SJCRH30 (cell line): ENCODE measurements at places on chromosomes 1 and 21. TPM values are rescaled to one million over a fixed set of nuclear protein-coding genes. Genes with fewer than 3 reads are reported as not detected.
A peak's percentile ranks its signal among the peaks of the same experiment; 100 is the strongest.

The DNM3 gene
- 12.1 and 13.7 TPM in 2 replicates for total RNA-seq

The KRTAP19-6 gene
- not detected in 2 replicates for total RNA-seq

The TSPAN1 gene
- total RNA-seq, result not detected in 2 replicates

The RSPO1 gene
- total RNA-seq, result not detected in 2 replicates

The KCNK1 gene
- total RNA-seq, result not detected in 2 replicates

The HPDL gene
- total RNA-seq, result not detected in 2 replicates

- no peaks in the 10 kb centered on the region for H3K27me3 ChIP-seq
- H3K4me1 ChIP-seq, result no peaks in the 10 kb centered on the region
- no peaks in the 10 kb centered on the region for H3K36me3 ChIP-seq
- no peak for DNase-seq
Measured at GRCh38 chr21:16330908-16331268, 601.1 kb downstream of the USP25 start.

- no peak for DNase-seq
- H3K4me1 ChIP-seq, result peaks cover 34% of the 10 kb centered on the region
- no peaks in the 10 kb centered on the region for H3K36me3 ChIP-seq
- no peaks in the 10 kb centered on the region for H3K27me3 ChIP-seq
Measured at GRCh38 chr1:156106624-156107488, 7.7 kb upstream of the LMNA start.

DNA sequence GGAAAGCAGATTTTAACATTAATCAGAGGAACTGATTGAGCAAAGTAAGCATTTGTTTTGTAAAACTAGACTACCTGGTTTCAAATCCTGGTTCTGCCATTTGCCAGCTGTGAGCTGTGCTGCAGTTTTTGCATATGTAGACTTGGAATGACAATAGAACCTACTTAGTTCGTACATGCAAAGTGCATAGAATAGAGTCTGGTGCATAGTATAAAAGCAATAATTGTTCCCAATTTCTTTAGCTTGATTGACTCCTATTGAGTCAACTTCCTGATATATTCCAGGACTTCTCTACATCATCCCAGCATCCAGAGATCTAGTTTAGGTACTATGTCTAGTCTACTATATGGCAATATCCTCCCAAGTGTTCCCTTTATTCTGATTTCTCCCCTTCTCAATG lies 144.4 kb upstream of the FGGY start:
- DNase-seq, result no peak
- peak overlapping the region; percentile 78; the same call in 1 of the 2 replicates for H3K27ac ChIP-seq
- H3K27me3 ChIP-seq, result no peaks in the 10 kb centered on the region
- H3K4me3 ChIP-seq, result no peak overlapping the region
- H3K4me1 ChIP-seq, result peaks cover 48% of the 10 kb centered on the region

- no peaks in the 10 kb centered on the region for H3K36me3 ChIP-seq
- no peak overlapping the region for H3K27ac ChIP-seq
- DNase-seq, result no peak
- peaks cover 5% of the 10 kb centered on the region; the same call in 1 of the 2 replicates for H3K4me1 ChIP-seq
- H3K27me3 ChIP-seq, result no peaks in the 10 kb centered on the region; the same call in 1 of the 2 replicates
Measured at GRCh38 chr1:29412591-29412990, 176.3 kb downstream of the PTPRU start.

- H3K27ac ChIP-seq, result no peak overlapping the region
- H3K4me3 ChIP-seq, result no peak overlapping the region
- H3K27me3 ChIP-seq, result no peaks in the 10 kb centered on the region
- 0 out of 2 replicates have a peak, but pooled peaks cover 7% of the 10 kb centered on the region for H3K4me1 ChIP-seq
- peaks cover 46% of the 10 kb centered on the region for H3K36me3 ChIP-seq
- DNase-seq, result no peak
Measured at GRCh38 chr21:46284077-46284644, 1.2 kb downstream of the MCM3AP start.

DNA sequence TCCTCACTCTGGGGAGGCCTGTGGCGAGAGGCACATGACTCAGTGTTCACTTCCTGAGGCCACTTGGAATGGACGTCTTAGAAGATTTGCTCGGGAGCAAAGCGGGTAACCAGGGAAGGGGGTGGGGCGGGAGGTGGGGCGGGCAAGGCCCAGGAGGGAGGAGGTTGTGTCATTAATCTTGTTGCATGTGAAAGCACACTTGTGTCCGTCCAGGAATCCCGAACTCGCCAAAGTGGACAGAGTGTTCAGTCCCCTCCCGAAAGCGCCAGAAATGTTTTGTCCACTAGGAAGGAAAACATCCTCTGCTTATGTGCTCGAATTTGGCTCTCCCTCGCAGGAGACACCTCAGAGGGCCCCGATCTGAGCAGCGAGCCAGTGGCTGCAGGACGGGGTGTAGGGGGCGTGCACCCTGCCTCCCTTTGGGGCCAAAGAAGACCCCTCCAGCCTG lies 84.2 kb downstream of the SPSB1 start:
- H3K4me3 ChIP-seq, result no peak overlapping the region
- H3K36me3 ChIP-seq, result no peaks in the 10 kb centered on the region
- H3K27me3 ChIP-seq, result peaks cover 31% of the 10 kb centered on the region; the same call in 1 of the 2 replicates
- no peaks in the 10 kb centered on the region for H3K4me1 ChIP-seq

- H3K27ac ChIP-seq, result no peak within 1 kb of the TSS
- H3K27me3 ChIP-seq, result peaks cover 26% of the 10 kb centered on the region
- DNase-seq, result no peak
- H3K36me3 ChIP-seq, result no peaks in the 10 kb centered on the region
Measured at GRCh38 chr1:37034121-37035013, at the start of gene GRIK3. Gene GRIK3 (minus strand): TSS chr1:37034515. CDS start chr1:37034108, 407 bp downstream.

DNA sequence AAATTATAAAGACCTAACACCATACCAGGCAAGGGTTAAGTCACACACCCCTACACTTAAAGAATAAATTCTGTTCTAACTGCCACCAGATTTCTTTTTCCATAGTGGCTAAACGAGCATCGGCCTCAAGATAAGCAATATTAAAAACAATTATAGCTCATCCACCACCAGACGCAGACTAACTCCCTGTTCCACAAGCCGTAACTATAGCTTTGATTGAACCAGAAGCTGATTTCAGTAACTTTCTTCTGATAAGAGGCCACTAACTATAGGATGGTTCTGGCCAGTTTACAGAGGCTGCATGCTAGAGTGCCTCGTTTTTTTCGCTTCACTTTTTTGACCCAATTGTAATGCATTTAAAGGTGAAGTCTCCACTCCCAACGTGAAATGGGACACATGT lies 238.8 kb downstream of the MRPL39 start:
- H3K27me3 ChIP-seq, result no peaks in the 10 kb centered on the region
- no peak overlapping the region for H3K27ac ChIP-seq
- H3K4me1 ChIP-seq, result 0 out of 2 replicates have a peak, but pooled peaks cover 2% of the 10 kb centered on the region
- DNase-seq, result no peak
- no peaks in the 10 kb centered on the region for H3K36me3 ChIP-seq

- H3K4me3 ChIP-seq, result no peak overlapping the region
- DNase-seq, result no peak
- H3K27ac ChIP-seq, result no peak overlapping the region
- H3K36me3 ChIP-seq, result no peaks in the 10 kb centered on the region
- peaks cover 3% of the 10 kb centered on the region; the same call in 1 of the 2 replicates for H3K27me3 ChIP-seq
Measured at GRCh38 chr1:26610781-26611180, 81.2 kb downstream of the RPS6KA1 start.

DNA sequence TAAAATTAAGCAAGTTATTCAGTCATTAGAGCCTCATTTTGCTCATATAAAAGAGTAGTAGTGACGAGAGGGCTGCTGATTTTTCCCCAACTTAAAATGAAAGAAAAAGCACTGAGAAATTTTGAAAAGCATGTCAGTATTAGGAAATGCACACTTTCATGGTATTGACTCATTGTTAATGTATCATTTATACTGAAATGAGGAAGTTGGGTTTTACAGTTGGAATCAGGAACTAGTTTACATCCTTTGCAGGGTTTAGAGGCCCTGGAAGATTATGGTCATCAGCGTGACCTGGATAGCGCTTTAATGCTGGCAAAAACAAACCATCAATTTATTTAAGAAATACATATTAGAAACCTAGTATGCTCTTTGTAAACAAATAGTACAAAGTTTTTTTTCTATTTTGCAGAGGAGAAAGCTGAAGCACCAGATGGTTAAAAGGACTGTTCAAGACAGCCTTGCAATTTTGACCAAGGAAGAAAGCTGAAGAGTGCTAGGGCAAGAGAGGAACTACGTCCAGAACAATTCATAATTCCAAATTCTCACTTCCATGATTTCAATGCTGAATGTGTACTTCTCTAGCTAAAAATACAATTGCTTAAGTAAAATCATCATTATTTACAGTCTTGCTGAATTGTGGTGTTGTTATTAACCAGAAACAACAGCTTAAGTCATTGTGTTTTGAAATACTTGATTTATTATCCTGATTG lies 94.8 kb upstream of the SGIP1 start:
- no peaks in the 10 kb centered on the region for H3K27me3 ChIP-seq
- H3K4me3 ChIP-seq, result no peak overlapping the region
- no peaks in the 10 kb centered on the region for H3K4me1 ChIP-seq
- no peak for DNase-seq
- H3K36me3 ChIP-seq, result no peaks in the 10 kb centered on the region
- H3K27ac ChIP-seq, result no peak overlapping the region

DNA sequence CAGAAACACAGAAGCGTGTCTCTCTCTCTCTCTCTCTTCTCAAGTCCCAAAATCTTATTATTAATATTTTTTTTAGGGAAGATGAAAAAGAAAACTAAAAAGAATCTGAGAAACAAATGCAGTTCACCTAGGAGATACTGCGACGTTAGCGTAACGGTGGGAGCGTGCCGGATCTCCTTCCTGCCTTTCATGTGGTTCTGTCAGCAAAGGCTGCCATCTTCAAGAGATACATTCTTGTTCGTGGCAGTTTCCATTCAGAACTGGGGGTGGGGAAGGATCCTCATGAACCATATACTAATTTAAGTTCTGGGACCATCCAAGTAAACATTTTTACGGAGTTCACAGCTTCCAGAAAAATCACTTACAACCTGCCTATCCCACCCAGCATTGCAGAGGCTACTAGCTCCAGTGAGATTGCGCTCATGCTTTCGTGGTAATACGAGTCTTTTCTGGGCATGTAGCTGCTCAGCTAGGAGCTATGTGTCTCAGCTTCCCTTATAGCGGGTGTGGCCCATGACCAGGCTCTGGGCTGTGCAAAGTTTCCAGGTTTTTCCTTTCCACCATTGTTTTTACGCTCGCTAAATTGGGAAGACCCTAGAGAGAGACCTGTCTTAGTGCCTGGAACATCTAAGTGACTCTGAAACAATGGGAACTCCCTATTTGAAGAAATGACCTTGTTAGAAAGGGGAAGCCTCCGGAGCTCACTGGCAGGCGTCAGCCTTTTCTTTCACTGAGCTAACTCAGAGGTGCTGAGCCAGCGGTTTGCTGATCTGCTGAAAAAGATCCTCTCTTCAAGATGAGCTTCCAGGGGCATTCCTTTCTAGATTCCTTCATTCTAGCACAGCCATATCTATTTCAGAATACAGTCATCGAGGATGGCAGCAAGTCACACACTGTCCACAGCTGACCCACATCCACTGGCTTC lies 17.3 kb downstream of the SLAMF1 start:
- H3K27ac ChIP-seq, result no peak overlapping the region
- H3K4me3 ChIP-seq, result no peak overlapping the region
- H3K36me3 ChIP-seq, result no peaks in the 10 kb centered on the region
- H3K27me3 ChIP-seq, result no peaks in the 10 kb centered on the region
- H3K4me1 ChIP-seq, result peaks cover 15% of the 10 kb centered on the region

DNA sequence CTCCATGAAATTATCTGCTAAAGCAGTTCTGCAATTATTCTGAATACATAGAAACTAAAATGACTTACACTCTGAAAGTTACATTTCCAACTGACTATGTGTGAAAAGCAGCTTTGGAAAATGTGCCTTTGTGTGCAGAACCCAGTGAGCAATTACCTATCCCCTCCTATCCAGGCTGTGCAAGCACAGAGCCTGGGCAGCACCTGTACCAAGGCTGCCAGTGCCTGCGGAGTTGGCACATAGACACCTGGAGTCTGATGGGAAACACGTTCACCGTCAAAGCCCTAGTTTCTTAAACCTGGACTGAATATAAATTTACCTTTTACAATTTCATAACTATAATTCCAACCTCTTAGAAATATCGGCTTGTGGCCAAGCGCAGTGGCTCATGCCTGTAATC lies 307.3 kb downstream of the KCNH1 start:
- no peak overlapping the region for H3K27ac ChIP-seq
- DNase-seq, result no peak
- H3K36me3 ChIP-seq, result no peaks in the 10 kb centered on the region; the same call in 1 of the 2 replicates
- H3K4me3 ChIP-seq, result no peak overlapping the region

DNA sequence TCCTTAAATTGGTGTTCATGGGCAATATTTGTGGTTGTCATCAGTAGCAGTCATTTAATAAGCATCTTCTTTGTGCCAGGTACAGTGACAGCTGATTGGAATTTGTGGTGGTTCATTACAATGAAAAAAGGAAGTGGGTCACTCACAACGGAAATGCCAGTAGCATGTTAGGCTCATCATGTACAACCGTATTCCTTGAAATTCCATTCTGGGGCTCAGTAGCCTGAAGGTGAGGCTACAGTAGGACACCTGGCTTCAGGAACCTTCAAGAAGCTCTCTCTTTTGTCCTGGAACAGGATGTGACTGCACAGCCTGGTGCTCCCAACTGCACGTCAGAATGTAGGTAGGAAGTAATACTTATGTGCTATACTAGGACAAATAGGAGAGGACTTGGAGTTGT lies 93.9 kb downstream of the ST3GAL3 start:
- H3K36me3 ChIP-seq, result no peaks in the 10 kb centered on the region
- no peak overlapping the region for H3K4me3 ChIP-seq
- DNase-seq, result no peak
- H3K27me3 ChIP-seq, result no peaks in the 10 kb centered on the region
- peaks cover 19% of the 10 kb centered on the region for H3K4me1 ChIP-seq
- H3K27ac ChIP-seq, result no peak overlapping the region

GRCh38 chr1:100231721-100232120 lies 17.9 kb downstream of the DBT start:
- no peaks in the 10 kb centered on the region for H3K4me1 ChIP-seq
- H3K4me3 ChIP-seq, result no peak overlapping the region
- H3K27me3 ChIP-seq, result no peaks in the 10 kb centered on the region
- peaks cover 28% of the 10 kb centered on the region for H3K36me3 ChIP-seq

DNA sequence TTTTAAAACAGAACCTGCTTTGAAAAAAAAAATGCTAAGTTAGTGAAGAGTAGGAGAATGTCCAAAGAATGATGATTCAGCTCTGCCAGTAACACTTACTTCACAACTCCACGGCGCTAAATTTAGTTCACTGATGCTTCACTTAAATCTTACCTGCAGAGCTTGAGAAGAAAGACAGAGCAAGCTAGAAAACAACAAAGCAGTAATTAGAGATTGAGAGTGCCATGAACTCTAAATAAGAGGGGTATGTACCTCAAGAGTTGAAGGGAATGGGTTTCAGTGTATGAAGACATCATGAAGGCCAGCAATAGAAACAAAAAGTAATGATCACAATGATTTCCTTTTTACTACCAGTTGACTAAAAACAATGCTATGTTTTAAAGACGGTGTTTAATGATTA lies 32.8 kb downstream of the EPRS1 start:
- no peak for DNase-seq
- no peaks in the 10 kb centered on the region for H3K4me1 ChIP-seq
- H3K27me3 ChIP-seq, result no peaks in the 10 kb centered on the region
- no peak overlapping the region for H3K27ac ChIP-seq

GRCh38 chr1:54490361-54491248 lies 57.4 kb upstream of the ACOT11 start:
- no peaks in the 10 kb centered on the region for H3K36me3 ChIP-seq
- no peak overlapping the region for H3K4me3 ChIP-seq
- H3K27me3 ChIP-seq, result no peaks in the 10 kb centered on the region
- 0 out of 2 replicates have a peak, but pooled peaks cover 3% of the 10 kb centered on the region for H3K4me1 ChIP-seq
- DNase-seq, result peak; percentile 26

GRCh38 chr1:190478149-190479049 lies 735 bp upstream of the BRINP3 start:
- H3K27ac ChIP-seq, result no peak overlapping the region
- no peaks in the 10 kb centered on the region for H3K36me3 ChIP-seq
- no peaks in the 10 kb centered on the region for H3K27me3 ChIP-seq

- no peaks in the 10 kb centered on the region for H3K36me3 ChIP-seq
- no peak overlapping the region for H3K27ac ChIP-seq
- H3K4me1 ChIP-seq, result peaks cover 5% of the 10 kb centered on the region; the same call in 1 of the 2 replicates
- DNase-seq, result peak; percentile 77
Measured at GRCh38 chr1:183604038-183604808, 14.0 kb upstream of the NCF2 start.
